ENCODE measurements at places on chromosomes 7 and 10.
A peak's percentile ranks its signal among the peaks of the same experiment; 100 is the strongest.

- no peak for DNase-seq
Observed at GRCh38 chr10:69661414-69662172, 31.5 kb downstream of the FAM241B start.

GRCh38 chr7:108096996-108097395, 33.2 kb downstream of the LAMB4 start:
- no peak for DNase-seq

DNA sequence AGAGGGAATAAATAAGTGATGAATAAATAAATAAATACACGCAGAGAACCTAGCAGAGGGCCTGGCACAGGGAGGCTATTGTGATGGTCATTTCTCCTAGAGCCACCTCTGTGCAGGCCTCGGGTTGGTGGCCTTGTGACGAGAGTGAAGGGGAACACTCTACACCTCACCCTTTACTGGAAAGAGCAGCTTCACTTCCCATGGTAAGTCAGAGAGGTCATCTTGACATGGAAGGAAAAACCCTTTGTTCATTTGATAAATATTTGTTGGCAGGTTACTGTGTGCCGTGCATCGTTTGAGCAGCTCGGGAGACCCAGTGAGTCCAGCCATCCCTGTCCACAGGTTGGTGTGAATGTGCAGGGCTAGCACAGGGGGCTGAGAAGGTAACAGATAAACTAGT, 70.2 kb upstream of the PODXL start:
- no peak for DNase-seq

DNA sequence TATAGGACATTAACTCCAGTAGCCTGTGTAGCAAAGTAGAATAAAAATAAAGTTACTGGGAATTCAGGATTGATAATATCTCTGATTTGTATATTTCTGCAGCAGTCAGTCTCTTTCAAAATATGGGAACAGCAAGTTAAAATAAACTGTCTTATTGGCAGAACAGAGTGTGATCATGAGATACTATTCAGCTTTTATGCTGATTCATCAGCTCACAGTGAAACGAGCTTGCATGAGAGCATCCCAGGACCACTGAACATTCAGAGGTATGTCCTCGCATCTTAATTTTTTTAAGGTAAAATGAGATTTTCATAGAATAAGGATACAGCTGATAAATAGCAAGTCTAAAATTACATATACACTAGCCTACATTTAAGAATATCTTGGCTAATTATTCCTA, 282.5 kb upstream of the MYO3A start:
- DNase-seq, result no peak

DNA sequence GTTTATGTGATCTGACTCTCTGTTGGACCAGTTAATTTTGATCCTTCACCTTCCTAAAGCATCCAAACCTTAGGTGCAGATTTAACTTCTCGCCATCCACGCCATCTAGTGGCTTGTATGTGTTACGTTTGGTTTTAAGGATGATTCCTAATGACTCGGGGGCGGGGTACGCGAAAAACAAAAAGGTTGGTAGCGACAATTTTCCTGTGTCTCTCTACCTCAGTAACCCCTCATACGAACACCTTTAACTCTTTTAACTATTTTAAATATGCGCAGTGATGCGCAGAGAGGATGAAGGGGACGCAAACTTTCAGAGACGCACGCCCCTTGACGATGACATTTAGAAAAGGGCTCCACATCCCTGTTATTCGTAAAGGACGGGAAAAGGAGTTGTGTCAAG, 714 bp upstream of the KCND2 start:
- no peak for DNase-seq

DNA sequence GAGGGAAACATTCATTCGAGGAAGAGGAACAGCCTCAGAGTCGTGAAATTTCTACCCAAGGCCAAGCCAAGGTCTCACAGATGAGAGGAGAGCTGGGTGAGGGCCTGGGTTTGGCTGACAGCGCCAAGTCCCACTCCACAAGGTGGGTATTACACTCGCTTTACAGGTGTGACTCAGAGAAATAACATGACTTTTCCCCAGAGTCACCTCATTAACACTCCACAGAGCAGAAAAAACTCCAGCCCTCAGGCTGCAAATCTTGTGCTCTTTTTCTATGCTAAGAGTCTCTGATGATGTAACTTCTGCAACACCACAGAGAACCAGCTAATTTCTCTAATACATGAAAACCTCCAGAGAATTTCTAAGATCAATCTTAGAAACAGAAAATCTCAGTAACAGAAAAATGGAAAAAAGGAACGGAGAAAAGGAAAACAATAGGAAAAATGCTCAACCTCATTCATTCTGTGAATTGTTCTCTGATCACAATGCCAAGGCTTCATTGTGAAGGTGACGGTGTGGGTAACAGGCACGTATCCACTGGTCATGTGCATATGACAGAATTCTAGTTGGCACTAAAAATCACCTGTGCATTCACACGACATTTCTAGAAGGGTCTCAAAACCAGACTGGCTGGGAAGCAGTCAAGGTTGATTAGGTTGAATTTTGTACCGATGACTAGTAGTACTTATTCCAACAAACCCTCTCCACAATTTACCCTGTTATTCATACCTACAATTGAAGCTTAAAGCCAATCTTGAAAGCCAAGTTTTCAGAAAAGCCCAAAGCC, 20.3 kb downstream of the YWHAG start:
- DNase-seq, result no peak

DNA sequence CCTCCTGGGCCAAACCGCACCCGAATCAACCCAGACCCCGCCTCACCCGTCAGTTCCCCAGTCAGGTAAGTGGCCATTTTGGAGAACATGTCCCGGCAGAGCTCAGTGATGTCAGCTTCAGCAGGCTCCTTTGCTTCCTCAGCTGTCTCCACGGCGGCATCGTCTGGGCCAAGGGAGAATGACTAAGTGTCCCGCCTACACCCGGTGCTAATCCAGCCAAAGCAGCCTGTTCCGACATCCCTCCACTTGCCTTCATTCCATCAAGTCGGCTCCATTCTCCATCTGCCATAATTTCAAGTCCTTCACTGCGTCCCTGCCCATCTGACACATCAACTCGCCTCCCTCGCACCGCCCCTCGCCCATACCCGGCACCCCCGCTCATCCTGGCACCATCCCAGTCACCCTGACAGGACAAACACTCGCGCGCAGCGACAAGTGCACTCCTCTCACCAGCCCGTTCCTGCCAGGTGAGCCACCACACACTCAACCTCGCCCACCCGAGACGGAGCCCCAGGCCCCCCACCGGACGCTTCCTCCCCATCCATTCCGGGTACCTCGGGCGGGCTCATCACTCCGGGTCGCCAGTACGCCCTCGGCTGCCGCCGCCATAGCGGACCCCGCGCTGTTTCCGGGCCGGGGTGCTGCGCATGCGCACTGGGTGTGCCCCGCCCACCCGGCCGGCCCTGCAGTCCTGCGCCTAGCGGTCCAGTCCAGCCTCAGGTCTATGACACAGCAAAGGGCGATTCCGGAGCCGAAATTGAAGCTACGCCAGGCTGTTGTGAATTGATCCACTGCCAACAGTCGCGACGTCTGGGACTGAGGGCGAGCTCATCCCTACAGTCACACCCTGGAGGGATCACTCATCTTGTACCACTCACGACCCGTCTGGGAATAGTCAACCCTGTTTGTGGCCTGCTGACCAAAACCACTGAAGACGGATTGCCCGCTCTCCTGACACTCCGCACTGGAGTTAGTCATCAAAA, at the start of gene BLOC1S2:
TSS of gene BLOC1S2 (minus strand) at position 630 of the 983 bp plus-strand sequence. CDS start at position 609, 21 bp downstream.
- peak; percentile 92 for DNase-seq

- DNase-seq, result no peak
Observed at GRCh38 chr7:44959433-44959951, 19.3 kb downstream of the MYO1G start.

- no peak for DNase-seq
Observed at GRCh38 chr10:122665329-122665860, 34.3 kb downstream of the C10orf120 start.

DNA sequence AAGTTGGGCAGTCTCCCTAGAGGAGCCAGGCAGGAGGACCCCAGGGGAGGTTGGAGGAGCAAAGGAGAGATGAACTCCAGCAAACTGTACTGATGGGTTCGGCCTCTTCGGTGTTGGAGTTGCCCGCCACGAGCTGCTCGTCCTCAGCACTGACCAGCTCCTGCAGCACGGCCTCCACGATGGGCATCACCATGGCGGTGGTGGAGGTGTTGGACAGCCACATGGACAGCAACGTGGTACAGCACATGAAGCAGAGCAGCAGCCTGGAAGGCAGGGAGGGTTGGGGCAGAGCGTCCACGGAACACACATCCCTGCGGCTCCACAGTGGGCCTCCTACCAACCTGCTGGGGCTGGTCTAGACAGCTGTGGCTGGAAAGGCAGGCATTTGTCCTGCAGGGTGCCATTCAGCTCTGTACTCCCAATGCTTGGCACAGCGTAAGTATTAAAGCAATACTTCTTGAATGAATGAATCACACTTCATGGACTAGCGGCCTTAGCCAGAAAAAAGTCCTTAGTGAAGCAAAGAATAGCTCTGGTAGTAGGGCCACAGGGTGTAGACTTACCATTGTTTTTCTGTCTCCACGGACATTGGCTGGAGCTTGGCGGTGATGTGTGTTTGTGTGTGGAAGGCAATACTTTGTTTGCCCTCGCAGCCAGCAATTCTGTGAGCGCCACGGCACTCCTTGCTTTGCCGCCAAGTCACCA, 21.8 kb downstream of the SLC13A4 start:
- no peak for DNase-seq

- DNase-seq, result no peak
Observed at GRCh38 chr7:7793249-7793648, 74.8 kb upstream of the RPA3 start.

GRCh38 chr7:79880312-79880711, 254.3 kb upstream of the GNAI1 start:
- no peak for DNase-seq

DNA sequence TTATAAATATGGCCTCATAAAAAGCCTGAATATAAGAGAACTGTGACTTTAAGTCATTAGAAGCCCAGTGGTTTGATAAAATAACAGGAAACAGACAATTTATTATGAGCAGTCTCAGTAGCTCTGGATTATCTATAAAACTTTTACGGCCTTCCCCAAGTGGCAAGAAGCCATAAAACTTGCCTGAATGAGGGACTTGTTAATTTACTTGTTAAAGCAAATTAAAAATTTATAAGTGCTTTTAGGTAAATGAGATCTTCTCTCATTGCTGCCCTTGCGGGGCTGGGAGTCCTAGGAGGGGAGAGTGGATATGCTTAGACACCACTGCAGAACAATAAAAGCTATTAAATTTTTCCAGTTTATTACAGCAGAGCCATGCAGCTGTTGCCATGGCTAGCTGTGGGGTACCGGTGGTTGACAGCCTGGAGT, 499.9 kb downstream of the AUTS2 start:
- no peak for DNase-seq

GRCh38 chr10:123512901-123513775, 153.0 kb upstream of the GPR26 start:
- no peak for DNase-seq

DNA sequence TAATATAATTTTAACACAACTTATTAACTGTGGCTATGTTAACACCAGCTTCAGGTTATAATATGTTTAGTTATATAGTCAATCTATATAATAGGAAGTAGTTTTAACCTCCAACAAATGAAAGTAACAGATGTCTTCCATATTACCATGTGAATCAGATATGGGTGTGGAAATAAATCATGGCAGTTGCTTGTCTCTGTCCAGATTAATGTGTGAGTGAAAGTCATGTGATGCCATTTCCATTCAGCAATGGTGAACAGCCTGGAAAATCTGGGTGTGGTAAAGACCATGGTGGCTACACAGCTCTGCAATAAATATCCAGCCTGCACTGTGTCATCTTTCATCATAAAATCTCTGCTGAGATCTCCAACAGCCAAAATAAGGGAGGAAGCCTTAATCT, 27.8 kb downstream of the HEPACAM2 start:
- DNase-seq, result no peak

- DNase-seq, result no peak
Observed at GRCh38 chr10:86035791-86036543, 330.6 kb downstream of the GRID1 start.

- DNase-seq, result no peak
Observed at GRCh38 chr10:100620087-100620835, 84.5 kb downstream of the HIF1AN start.

DNA sequence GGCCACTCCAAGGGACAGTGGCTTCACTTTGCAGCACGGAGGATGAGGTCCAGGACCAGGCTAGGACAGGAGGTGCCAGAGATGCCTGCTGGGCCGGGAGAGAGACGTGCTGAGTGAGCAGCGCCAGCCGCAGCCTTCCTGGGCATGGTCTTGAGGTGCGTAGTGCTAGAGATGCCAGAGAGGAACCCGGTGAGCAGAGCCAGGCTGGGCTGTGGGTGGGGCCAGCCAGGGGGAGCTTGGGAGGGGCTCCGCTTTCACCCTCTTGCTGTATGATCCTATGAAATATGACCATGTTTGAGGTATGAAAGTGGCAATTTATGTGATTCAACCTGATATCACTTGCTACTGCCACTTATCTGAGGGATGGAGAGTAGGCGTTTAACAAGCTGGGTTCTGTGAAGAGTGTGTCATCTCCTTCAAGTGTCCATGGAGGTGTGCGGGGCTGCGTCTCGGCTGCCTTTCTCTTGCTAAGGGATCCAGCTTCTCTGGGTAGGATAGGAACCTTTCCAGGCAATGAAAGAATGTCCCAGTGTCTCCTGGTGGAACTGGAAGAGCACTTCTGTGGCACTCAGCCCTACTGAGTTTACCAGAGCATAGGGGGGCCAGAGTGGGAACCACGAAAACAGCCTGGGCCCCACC, 518.4 kb upstream of the FOXK1 start:
- DNase-seq, result no peak

GRCh38 chr10:20955355-20955893, 58.3 kb upstream of the NEBL start:
- DNase-seq, result no peak

DNA sequence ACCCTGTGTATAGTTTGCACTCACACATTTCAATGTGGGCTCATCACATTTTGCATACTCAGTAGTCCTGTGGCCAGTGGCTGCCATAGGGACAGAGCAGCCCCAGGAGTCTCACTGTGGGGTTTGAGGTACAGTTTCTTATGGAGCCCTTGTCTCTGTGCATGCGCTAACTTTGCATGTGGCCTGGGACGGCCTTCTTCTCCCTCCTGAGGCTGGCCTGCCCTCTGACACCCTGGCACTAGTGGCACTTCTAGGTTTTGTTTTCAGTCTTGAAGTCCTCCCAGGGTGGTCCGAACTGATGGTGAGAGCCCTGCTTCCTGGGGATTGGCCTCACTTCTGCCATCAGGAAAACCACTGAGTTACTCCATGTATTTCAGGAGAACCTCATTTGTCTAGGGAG, 21.2 kb downstream of the NACAD start:
- DNase-seq, result no peak

Data from ascending aorta (tissue), 2 donors.